Heart left ventricle (tissue), 16 donors: ENCODE measurements at places on chromosomes 5 and 9. TPM values are rescaled to one million over a fixed set of nuclear protein-coding genes. Genes with fewer than 3 reads are reported as not detected.

DNA sequence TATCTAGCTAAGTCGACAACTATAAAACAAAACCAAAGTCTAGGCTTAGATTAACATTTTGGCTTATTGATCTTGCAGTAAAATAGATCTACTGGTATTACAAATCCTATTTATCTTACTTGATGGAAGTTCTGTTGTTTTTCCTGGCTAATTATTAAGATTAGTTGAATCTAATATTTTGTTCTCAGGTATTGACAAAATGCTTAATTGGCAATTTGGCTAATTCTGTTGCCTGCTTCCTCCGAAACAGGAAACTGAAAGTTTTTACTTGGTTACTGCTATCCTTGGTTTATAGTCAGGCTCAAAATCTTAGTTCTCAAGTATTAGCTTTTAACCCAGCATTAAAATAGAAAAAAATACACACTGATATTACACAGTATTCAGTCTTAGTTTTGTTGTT lies 820.5 kb downstream of the NR2F1-AS1 start:
- DNase-seq = no peak

- DNase-seq = no peak
These were observed 137.4 kb downstream of the GAS1 start for GRCh38 chr9:86809759-86810367.

DNA sequence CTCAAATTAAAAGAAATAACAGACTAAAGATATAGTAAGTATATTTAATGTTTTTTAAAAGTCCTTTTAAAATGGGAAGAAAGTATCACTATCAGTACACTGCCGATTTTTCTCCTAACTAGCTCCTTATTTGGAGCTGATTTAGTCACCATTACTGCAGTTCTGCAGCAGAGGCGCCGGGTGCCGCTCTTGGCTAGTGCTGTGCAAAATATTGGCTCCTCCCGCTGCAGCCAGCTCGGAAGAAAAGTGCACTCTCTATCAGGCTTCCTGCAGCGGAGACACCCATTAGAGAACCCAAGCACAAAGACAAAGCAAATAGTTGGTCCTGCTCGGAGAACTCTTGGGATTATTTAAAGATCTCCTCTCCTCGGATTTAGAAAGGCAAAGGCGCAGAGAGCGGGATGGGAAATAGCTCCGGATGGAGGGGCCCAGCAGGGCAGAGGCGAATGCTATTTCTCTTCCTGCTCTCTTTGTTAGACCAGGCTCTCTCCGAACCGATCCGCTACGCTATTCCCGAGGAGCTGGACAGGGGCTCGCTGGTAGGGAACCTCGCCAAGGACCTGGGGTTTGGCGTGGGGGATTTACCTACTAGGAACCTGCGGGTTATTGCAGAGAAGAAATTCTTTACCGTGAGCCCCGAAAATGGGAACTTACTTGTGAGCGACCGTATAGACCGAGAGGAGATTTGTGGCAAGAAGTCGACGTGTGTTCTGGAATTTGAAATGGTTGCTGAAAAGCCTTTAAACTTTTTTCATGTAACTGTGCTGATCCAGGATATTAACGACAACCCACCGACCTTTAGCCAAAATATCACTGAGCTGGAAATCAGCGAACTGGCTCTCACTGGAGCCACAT lies at the start of gene PCDHGB3:
Gene PCDHGB3, plus strand, starts transcription at position 249 of the 855 bp plus-strand sequence. Its CDS starts 153 bp downstream, at position 402.
- DNase-seq = peak; percentile 70

DNA sequence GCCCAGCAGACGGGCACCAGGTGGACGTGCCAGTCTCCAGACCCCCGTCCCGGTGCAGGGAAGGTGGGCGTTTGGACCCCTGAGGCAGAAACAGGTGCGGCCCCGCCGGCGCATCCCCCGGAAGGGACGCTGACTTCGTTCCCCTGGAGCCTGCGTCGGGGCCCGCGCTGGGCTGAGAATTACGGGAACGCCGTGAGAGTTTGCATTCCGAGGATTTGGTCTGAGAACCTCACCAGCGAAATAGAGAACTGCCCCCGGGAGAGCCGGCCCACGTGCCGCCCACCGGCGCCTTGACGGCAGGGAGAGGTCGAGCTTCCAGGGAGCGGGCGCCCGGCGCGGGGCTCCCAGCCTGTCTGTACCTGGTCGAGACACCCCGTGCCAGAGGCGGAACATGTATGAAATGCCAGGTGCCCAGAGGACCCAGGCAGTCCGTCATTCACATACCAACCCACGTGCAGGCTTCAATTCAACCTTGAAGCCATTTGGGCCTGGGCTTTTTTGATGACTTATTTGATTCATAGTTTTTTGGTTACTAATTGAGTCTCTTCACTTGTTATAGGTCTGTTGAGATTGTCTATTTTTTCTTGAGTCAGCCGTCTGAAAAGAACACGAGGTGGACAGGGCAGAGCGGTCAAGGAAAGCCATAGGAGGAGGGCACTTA lies 877 bp upstream of the CAMSAP1 start:
- no peak for DNase-seq

- DNase-seq = no peak
These were observed 58.6 kb downstream of the GPBP1 start for GRCh38 chr5:57232293-57233033.

GRCh38 chr9:27539479-27540441 lies 10.1 kb upstream of the MOB3B start:
- no peak for DNase-seq

DNA sequence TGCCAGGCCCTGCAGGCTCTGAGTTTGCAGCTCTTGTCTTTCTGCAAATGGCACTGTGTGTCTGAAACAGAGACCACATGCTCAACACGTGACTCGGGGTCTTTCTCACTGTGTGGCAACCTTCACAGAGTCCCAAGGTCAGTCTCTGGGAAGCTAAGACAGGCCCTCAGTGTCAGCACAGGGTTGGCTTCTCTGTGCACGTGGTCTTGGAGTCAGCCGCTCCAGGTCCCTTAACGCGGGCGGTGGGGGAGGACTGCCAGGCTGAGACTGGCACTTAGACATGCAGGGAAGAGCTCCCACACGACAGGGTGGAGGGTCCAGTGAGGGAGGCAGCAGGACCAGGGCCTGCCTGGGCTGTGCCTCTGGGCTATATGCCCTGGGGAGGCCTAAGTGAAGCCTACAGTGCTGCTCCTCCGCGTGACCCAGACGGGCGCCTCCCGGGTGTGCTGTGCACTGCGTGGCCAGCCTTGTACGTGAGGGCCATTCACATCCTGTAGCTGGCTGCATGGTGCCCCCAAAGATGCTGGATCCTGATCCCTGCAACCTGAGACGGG lies 76.8 kb downstream of the ADAMTS2 start:
- DNase-seq = peak; percentile 11

DNA sequence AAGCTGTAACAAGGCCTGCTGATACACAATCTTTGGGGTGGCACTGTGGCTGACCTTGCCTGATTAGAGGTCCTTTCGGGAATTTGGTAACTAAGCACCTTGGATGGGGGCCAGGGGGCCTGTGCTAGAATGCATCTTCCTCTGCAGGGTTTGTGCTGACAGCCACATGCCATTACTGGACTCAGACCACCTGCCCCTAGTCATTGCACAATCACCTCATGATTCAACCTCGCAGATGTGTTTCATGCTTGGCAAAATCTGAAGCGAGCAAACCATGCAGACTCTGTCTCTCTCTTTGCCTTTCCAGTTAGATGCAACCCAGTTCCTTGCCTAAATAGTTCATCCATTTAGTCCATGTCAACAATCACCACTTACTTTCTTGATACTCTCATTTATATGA lies 96.5 kb upstream of the ERCC6L2 start:
- peak; percentile 85 for DNase-seq

- DNase-seq = no peak
These were observed 133.2 kb downstream of the EDIL3 start for GRCh38 chr5:84251503-84251902.

DNA sequence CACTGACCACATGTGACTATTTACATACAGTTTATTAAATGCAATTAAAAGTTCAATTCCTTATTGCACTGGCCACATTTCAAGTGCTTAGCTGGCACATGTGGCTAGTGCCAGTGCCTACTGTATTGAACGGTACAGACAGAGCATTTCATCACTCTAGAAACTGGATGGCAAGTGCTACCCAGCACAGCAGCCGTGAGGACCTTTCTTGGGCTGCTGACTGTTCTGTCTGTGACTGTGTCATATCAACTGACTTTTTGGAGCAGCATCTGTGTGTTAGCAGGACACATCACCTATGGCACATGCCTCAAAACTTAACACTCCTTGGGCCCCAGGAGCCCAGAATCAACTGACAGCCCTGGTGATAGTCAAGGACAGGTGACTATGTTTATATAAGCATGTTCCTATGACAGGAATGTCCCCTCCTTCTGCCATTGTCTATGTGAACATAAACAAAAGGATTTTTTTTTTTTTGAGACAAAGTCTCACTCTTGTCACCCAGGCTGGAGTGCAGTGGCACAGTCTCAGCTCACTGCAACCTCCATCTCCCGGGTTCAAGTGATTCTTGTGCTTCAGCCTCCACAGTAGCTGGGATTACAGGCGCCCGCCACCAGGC lies 8.9 kb downstream of the IRF1 start:
- peak; percentile 12 for DNase-seq

DNA sequence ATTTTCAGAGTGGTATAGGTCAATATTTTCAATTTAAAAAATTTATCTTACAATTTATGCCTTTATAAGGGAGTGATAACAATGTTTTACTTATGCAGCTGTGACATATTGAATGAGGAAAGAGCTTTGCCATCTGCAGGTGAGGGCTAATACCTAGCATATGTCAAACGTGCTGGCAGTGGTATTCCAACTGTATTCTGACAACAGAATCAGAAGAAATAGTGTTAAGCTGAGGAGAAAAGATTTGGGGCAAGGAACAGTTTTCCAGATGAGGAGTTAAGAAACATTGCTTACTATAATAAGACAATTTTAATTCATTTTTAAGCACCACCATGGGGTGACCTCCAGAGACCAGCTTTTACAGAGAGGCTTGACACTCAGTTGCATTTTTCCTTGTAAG lies 267.8 kb upstream of the ZNF608 start:
- DNase-seq = no peak

DNA sequence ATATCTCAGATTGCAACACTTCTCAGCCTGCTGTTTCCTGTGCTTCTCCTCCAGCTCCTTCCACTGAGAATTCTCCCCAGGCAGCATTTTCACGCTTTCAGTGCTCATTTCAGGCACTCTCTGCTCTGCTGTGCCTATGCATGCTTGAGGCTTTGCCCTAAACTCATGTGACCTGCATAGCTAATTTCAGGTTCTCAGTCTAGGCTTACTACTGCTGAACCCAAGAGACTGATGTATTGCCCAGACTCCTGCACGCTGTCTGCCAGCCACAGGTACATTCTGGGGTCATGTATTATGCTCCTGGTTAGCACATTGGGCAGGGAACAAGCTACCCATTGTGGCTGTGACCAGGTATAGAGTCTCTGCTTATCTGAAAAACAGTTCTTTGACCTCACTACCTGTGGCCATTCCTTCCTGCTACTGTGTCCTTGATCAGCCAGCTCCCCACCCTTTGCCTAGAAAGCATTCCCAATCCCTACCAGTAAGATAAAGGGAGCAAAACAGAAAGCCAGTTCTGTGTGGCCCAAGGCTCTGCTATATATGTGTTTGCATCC lies 34.7 kb downstream of the PIP5K1B start:
- no peak for DNase-seq

- no peak for DNase-seq
These were observed 17.5 kb upstream of the TMEFF1 start for GRCh38 chr9:100455470-100455869.

DNA sequence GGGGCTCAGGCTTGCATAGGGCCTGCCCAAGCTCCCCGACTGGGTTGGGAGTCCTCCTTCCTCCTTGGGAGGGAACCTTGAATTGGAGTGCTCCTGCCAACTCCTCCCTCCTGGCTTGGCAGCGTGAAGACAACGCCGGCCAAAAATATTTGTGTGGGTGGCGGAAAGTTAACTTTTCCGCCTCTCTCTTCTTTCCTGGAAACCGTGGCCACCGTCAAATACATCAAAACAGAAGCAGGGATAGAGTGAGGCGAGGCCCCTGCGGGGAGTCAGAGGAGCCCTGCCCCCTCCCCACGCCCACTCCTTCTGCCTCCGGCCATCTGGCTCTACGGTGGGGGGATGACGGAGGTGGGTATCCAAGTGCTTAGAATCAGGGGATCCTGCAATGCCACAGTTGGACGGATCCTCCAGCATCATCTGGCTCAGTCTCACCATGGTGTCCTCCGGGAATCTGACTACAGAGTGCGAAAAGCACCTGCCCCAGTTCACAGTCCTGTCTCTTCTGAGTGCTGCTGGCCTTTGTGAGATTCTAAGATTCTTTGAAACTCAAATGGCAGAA lies 25.2 kb upstream of the SYNPO start:
- DNase-seq = peak; percentile 81

GRCh38 chr5:31855134-31856040 lies 216.5 kb downstream of the PDZD2 start:
- DNase-seq = peak; percentile 34

DNA sequence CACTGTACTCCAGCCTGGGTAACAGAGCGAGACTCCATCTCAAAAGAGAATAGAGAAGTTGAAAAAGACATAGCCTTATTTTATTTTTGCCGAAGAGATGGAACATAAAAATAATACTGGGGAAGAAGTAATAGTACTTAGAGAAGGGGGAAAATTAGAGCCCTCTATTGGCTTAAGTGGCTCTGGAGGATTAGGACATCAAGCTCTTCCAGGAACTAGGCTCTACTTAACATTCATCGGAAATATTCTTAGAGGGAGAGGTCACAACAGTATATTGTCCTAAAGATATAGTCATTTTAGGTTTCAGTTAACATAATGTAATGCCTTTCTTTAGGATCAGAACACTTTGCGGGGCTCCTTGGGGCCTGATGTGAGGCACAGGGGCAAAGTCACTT lies 86.0 kb upstream of the PLPP1 start:
- no peak for DNase-seq

DNA sequence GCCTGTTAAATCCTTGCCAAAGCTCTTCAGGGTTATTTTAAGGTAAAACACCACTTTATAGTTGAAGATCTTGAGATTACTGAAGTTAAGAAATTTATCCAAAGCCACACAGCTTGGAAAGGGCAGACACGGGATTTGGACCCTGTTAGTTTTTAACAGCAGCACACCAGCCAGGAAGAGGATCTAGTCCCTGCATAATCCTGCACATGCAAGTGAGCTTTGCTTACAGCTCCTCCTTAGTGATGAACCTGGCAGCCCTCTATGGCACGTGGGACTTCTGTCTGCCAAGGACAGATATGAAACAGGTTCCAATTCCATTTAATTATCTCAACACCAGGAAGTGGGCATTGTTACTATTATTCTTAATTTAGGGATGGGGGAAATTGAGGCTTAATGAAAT lies 108.7 kb downstream of the TRIM32 start:
- no peak for DNase-seq

GRCh38 chr5:151775025-151775606 lies 3.4 kb downstream of the G3BP1 start:
- no peak for DNase-seq

CARD6 gene
- polyA plus RNA-seq = 3.1 TPM

N4BP3 gene
- polyA plus RNA-seq = 2.9 TPM

IRX4 gene
- 13.1 TPM for polyA plus RNA-seq

ARAP3 gene
- polyA plus RNA-seq = 15.8 TPM

TMEM252 gene
- polyA plus RNA-seq = not detected

LECT2 gene
- polyA plus RNA-seq = not detected

ENTPD2 gene
- polyA plus RNA-seq = 0.50 TPM

INSL4 gene
- polyA plus RNA-seq = not detected

LPAR1 gene
- 5.5 TPM for polyA plus RNA-seq

IFNA2 gene
- not detected for polyA plus RNA-seq
